ENCODE measurements at places on chromosomes 16 and 17. TPM values are rescaled to one million over a fixed set of nuclear protein-coding genes. Genes with fewer than 3 reads are reported as not detected.

Gene GPR142
- total RNA-seq: not detected

DNA sequence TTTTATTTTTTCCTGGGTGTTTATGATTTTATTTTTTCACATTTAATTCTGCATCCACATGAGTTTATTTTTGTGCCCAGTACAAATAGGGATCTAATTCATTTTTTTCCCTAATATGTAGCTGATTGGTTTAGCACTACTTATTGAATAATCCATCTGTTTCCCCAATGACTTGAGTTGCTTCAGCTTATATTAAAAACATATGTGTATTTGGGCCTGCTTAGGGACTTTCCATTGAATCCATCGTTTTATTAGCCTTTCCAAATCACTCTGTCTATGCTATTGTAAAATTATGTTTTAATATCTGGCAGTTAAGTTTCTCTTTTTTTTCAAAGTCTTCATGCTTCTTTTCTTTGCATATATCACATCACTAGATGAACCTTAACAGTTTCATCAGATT is 42.2 kb downstream of the WWP2 start:
- no peak for DNase-seq

DNA sequence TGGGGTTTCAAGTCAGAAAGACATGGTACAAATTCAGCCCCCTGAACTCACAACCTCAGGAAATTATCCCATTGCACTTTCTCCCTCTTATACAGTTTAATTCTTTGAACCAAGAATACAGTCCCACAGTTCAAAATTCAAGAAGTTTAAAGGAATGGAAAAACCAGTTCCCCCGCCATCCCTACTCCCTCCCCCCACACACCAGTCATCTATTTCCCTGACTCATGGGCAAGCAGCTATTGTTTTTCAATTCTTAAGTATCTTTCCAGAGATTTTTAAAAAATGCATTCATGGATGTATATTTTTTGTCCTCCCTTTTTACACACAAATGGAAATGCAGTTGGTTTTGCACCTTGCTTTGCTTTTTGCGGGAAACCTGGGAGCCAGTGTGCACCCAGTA is 7.3 kb downstream of the SYCE1L start:
- no peak for DNase-seq

DNA sequence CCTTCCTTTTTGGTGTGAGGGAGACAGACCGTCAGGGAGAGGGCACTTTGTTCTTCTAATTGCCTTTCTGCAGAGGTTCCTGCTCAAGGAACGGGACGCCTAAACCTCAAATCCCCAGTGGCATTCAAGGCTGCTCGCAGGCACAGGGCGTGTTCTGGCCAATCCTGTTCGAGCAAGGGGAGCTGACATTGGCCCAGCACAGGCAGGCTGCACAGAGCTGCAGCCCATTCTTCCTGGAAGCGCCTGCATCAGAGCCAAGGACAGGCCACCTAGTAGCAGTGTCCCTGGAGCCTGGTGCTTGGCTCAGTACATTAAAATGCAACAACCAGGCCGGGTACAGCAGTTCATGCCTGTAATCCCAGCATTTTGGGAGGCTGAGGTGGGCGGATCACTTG is 72.2 kb upstream of the CREBBP start:
- no peak for DNase-seq

DNA sequence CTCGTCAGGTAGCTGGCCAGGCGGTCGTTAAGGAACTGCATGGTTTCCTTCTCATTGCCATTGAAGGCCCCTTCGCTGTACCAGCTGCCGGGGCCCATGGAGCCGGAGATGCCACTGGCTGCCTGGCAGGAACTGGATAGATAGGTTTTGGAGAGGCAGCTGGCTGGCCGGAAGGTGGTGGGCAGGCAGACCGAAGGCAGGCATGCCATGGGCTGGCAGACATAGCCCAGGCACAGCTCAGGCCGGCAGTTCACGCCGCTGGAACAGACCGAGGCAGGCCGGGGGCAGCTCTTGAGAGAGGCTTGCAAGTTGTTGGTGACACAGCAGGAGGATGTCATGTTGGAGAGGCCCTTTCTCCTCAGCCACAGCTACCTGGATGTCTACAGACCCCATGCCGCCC is at the start of gene KRT32:
KRT32 (minus strand) TSS at position 399 of the 400 bp plus-strand sequence; CDS start at position 338, 61 bp downstream.
- DNase-seq: no peak

- DNase-seq: no peak
Observed at GRCh38 chr16:1305823-1306222, 3.6 kb upstream of the UBE2I start.

Gene AXIN2
- total RNA-seq: 0.49 TPM

- no peak for DNase-seq
Observed at GRCh38 chr17:71995590-71995989, 125.2 kb upstream of the SOX9 start.

Gene CREBBP
- total RNA-seq: 91.0 TPM

Gene CCDC200
- total RNA-seq: not detected

Measured in Calu3 (cell line).